Activated CD4-positive, CD25-positive, alpha-beta regulatory T cell treated with anti-CD3 and anti-CD28 coated beads, Interleukin-2, amount 50 U/mL, for 24 hours (primary cell): ENCODE measurements at places on chromosomes 1 and 21.

- ATAC-seq, result no peak
These were observed 772.5 kb downstream of the USP25 start for GRCh38 chr21:16502273-16502672.

DNA sequence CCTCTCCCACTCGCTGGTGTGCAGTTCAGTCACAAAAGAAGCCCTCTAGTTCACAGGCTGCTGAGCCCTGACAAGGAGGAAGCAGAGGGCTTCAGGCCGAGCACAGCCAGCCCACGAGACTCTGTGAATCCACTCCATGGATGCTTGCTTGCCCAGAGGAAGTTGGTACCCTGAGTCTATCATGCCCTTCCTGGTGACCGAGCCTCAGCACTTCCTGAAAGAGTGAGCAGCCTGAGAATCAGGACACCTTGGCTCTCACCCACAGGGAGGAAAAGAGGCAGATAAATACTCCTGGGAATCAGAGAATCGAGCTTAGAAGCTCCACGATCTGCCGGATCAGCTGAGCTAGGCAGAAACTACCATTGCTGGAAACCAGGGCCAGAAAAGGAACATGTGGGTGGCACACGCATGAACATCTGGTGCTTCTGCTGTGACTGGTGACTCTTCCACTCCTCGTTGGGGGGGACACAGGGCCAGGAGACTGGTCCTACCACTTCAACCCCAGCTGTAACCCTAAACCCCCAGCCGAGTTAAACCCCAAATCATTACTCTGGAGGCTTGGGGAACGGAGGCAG, 376.3 kb upstream of the CAMK1G start:
- no peak for ATAC-seq

- ATAC-seq, result no peak
These were observed 421.5 kb downstream of the PTPRU start for GRCh38 chr1:29657816-29658215.

DNA sequence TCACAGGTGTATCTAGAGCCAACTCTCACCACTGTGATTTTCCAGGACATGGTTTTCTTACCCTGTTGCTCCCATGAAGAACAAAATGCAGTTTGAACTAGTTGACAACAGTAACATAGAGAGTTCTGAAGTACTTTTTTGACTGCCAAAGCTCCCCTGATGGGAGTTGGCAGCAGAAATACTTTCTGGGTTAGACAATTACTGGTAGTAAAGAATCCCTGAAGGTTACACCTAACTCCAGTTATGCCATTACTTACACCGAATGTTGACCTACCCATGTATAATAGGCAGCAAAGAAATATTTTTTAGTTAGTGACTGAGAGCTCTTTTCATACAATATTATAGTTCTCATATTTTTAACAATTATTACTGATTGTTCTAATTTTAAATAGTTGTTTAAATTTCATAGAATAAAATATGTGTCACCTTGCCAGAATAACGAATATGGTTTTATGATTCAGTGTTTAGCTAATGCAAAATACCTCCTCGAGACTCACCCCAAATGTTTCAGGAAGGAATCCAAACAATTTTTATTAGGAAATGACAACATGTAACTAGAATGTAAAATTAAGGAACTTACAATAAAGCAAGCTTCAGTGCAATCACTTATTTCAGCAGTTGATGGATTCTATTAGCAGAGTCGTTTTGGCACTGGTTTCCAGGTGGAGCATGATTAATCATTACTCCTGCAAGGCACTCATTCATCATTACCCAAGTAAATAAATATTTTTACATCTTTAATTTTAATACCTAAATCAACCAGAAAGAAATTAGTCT, 237.6 kb downstream of the MRPL39 start:
- no peak for ATAC-seq

DNA sequence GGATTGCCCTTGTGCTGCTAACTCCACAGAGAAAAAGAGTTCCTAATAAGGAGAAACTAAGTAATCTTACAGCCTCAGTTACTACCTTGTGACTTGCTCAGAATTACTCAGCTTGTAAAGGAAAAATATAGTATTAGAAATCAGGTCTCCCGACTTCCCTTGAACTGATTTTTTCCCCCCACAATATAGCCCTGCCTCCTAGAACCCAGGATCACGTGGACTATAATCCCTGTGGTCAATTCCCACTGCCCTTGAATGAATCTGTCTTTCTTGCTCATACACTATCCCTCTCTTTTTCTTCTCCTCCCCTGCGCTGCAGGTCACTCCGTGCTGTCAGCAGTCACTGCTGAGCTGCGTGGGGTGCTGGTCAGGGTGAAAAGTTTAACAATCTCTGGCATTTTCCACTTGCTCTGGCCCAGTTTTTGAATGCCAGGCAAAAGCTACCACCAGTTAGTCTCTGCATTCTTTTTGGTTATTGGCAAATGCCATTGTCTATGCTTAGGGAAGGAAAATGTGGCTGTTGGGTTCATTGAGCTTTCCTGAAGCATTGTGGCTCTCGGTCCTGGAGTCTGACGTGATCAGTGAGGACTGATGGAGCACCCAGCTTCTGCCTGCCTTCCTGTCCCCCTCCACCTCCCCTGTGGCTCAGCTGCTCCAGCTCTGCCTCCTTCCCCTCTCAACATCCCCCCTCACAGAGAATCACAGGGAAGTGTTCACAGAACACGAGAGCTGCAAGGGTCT, 1.9 kb upstream of the MYOC start:
- no peak for ATAC-seq

- ATAC-seq, result no peak
These were observed 2.8 kb downstream of the SMCP start for GRCh38 chr1:152880907-152881306.

- ATAC-seq, result no peak
These were observed 10.6 kb downstream of the CSRP1 start for GRCh38 chr1:201496296-201496690.

DNA sequence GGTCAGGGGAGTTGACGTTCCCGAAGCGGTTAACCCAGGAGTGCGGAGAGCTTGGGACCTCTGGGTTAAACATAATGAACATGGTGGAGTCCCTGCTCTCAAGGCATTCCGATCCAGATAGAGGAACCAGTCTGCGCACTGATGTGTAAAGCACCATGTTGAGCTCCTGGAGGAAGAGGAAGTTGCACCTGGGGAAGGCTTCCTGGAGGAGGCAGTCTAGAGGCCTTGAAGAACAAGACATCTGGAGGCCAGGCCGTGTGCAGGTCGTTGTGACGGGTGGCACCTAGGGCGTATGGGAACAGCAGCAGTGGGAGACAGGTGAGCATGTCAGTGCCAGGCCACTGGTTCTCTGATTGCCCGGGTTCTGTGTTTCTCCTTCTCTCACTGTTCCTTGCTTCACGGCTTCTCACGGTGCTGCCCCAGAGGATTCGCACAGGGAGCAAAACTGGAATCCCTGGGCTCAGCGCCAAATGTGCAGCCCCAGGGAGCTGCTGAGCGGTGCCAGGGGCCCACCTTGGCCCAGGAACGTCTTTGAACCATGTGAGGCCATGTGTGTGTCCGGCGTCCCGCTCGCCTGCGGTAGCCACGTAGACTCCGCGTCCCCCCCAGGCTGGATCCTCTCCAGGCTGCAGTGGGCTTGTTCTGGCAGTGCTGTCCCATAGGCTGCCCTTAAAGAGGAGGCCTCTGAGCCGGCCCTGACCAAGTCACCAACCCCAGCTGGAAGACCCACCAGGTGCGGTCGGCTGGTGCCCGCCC, 122.9 kb upstream of the GALNT2 start:
- no peak for ATAC-seq

- ATAC-seq, result no peak
These were observed 318 bp downstream of the ALDH4A1 start for GRCh38 chr1:18901952-18902522.

GRCh38 chr1:183089025-183089639, 65.9 kb downstream of the LAMC1 start:
- ATAC-seq, result no peak

DNA sequence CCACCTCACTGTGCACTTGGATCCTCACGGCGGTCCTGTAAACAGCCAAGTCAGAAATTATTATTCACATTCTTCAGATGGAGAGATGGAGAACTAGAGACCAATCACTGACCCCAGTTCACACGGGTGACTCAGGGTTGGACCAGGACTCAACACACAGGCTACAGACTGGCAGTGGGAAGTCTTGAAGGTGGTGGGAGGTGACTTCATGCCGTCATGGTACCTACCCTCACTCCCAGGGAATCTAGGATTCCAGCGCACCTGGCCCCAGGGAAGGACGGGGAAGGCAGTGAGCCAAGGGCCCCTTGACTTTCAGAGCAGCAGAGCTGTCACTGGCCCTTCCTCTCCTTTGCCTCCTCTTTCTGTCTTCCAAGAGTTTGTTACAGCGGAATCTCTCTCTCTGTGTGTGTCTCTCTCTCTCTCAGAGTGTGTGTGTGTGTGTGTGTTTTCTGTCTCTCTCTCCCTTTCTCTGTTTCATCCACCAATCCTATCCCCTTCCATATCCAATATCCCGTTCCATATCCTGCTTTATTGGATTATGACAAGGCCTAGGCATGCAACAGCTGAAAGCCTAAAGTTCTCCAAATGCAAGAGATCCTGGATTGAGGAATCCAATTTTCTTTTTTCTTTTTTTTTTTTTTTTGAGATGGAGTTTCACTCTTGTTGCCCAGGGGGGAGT, 11.7 kb downstream of the OPTC start:
- no peak for ATAC-seq

DNA sequence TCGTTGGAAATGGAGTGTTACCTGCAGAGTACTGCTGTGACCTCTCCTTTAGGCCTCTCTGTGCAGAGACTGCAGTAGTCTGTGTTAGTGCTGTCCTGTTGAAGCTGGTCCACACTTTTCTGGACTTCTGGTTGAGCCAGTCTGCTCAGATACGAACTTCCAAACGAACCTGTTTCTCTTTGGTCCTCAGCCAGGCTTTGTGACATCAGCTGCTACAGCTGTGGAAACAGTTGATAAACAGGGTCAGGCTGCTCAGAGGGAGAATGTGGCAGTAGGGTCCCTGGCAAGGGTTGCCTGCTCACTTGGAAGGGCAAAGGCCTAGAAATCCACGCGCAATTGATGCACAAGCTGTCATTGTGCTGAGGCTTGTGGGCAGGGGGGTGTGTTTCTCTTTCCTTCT, 98.8 kb downstream of the NOS1AP start:
- no peak for ATAC-seq

- no peak for ATAC-seq
These were observed 404.8 kb downstream of the PCP4 start for GRCh38 chr21:40272037-40272436.

- no peak for ATAC-seq
These were observed 4.7 kb downstream of the S100A2 start for GRCh38 chr1:153560771-153561465.

GRCh38 chr1:186626356-186626932, 53.8 kb downstream of the PTGS2 start:
- no peak for ATAC-seq

DNA sequence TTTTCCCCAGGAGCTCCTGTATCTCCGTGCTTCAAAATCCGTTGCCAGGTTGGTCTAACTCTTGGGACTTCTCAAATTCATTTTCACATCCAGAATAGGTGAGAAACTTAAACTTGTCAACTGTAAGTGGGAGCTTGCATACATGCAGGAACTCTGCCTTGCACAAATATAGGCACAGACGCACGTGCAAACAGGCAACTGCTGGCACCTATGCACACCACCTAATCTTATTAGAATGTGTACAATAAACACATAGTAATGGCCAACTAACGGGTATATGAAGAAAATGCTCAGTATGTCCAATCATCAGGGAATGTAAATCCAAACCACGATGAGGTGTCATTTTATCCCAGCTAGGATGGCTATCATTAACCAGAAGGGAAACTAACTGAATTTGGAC, 22.6 kb upstream of the FCGR2A start:
- no peak for ATAC-seq

DNA sequence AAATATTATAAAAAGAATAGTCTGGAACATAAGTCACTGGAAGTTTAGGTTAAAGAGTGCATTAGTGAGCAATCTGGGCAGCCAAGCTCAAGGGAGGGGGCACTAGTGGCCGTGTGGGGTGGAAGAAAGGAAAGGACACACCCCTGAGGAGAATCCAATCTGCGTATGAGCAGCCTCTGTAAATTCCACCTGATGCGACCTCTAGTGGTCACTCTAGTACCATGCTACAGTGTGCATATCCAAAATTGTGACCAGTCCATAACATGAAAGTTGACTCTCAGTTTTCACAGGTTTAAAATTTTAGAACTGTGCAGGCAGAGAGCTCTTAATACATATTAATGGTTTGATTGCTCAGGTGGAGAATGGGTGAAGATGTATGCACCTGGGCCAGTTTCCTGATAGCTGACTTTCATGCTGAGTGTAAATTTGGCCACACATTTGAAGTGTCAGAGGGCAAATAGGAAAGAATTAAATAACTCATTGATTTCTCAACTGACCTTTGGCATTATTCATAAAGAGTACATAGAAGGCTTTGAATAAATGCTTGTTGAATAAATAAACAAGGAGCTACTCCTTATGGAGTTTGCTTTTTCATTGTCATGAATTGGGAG, 105.9 kb upstream of the C21orf91 start:
- peak; percentile 89 for ATAC-seq

GRCh38 chr1:206102292-206102936, 14.8 kb downstream of the AVPR1B start:
- no peak for ATAC-seq

GRCh38 chr1:185775501-185775900, 41.3 kb downstream of the HMCN1 start:
- ATAC-seq, result no peak

DNA sequence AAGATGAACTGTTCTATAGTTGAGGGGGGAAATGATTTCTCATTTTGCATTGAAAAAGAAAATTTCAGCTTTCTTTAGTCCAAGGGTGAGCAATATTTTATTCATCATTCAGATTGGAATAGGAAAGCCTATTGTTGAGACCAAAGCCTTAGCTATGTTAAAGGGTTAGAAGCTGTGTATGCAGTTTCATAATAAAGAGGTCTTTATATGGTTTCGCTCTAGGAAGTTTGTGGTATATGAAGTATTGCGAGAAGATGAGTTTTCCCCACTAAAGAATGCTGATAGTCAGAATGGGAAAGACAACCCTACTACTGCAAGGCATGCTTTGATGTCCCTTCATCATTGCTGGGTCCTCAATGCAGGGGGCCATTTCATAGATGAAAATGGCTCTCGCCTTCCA, 28.6 kb downstream of the UAP1 start:
- no peak for ATAC-seq

DNA sequence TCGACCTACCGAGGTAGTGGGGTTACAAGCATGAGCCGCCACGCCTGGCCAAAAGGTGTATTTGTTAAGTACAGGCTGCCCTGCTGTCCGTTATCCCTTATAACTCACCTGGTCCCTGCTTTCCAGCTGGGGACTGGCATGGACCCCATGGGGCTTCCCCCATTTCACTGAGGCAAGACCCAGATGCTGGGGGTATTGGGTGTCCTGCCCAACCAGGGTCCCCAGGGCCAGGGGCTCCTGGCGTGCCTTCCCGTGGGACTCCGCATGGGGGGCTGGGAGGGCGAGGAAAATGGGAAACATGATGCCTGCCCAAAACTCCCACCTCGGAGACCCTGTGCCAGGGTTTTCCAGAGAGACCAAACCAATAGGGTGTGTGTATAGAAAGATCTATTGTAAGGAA, 64.4 kb downstream of the FAAP20 start:
- no peak for ATAC-seq

GRCh38 chr1:212500983-212501382, 68.3 kb downstream of the NENF start:
- ATAC-seq, result no peak

GRCh38 chr1:182056601-182057366, 4.7 kb downstream of the ZNF648 start:
- ATAC-seq, result no peak
